Activated T-cell treated with anti-CD3 and anti-CD28 coated beads, Interleukin-2, amount 50 U/mL, for 72 hours (primary cell): ENCODE measurements at places on chromosomes 2 and 18. TPM values are rescaled to one million over a fixed set of nuclear protein-coding genes. Genes with fewer than 3 reads are reported as not detected.

DNA sequence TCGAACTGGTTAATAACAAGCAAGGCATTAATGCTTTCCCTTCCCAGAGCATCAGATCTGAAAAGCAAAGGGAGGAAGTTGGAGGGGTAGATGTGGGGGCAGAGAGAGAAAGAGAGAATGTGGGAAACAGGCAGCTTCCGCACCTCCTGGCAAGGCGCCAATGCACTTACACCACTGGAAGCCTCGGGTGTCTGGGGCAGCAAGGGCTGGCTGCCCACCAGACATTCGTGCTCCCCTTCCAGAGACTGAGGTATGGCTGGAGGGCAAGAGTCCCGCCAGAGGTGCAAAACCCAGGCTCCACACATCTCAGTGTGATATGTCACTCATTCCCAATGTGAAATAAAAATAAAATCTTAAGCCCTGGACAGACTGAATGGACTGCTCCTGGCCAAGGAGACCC lies 46.4 kb downstream of the TEX51 start:
- H3K4me1 ChIP-seq: peaks cover 5% of the 10 kb centered on the region
- H3K27me3 ChIP-seq: peaks cover 19% of the 10 kb centered on the region
- H3K36me3 ChIP-seq: no peaks in the 10 kb centered on the region
- no peak overlapping the region for H3K27ac ChIP-seq
- no peak overlapping the region for H3K4me3 ChIP-seq

GRCh38 chr2:113160962-113161361 lies 12.8 kb upstream of the PSD4 start:
- H3K36me3 ChIP-seq: no peaks in the 10 kb centered on the region
- DNase-seq: no peak

DNA sequence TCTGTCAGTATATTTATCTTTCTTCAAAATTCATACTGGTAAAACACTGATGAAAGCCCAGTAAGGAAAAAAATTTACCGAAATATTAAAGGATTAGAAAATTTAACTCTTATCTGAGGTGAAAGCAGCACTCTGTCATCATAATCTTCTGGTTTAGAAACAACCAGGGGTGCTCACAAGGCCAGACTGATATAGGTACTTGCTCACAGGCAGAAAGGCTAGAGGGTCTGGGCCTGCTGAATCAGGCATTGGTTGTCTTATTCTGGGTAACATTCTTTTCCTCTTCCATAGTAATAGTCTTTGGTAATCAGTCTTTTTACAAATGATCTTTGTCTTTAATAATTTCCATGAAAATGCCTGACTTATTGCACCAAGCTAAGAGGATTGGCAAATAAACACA lies 221.4 kb upstream of the TFPI start:
- peaks cover 7% of the 10 kb centered on the region for H3K4me1 ChIP-seq
- H3K36me3 ChIP-seq: no peaks in the 10 kb centered on the region
- no peak overlapping the region for H3K4me3 ChIP-seq

DNA sequence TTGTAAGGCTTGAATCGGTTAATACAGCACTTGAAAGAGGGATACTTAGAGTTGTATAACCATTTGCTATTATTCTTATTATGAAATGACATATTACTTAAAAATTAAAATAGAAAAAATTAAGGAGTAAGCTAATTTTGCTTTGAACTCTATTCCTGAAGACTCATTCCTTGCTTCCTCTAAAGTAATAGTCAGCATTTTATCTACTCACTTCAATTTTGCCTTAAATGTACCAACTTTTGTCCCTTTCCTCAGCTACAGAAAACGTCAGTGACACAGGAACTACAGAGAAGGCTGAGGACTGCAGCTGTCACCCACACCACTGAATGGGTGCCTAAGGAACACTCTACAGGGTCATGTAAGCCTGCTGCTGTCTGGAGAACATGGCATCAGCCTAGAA lies 80.7 kb upstream of the OSR1 start:
- H3K4me1 ChIP-seq: no peaks in the 10 kb centered on the region
- H3K36me3 ChIP-seq: no peaks in the 10 kb centered on the region
- H3K27me3 ChIP-seq: peaks cover 17% of the 10 kb centered on the region
- H3K4me3 ChIP-seq: no peak overlapping the region
- H3K27ac ChIP-seq: no peak overlapping the region

DNA sequence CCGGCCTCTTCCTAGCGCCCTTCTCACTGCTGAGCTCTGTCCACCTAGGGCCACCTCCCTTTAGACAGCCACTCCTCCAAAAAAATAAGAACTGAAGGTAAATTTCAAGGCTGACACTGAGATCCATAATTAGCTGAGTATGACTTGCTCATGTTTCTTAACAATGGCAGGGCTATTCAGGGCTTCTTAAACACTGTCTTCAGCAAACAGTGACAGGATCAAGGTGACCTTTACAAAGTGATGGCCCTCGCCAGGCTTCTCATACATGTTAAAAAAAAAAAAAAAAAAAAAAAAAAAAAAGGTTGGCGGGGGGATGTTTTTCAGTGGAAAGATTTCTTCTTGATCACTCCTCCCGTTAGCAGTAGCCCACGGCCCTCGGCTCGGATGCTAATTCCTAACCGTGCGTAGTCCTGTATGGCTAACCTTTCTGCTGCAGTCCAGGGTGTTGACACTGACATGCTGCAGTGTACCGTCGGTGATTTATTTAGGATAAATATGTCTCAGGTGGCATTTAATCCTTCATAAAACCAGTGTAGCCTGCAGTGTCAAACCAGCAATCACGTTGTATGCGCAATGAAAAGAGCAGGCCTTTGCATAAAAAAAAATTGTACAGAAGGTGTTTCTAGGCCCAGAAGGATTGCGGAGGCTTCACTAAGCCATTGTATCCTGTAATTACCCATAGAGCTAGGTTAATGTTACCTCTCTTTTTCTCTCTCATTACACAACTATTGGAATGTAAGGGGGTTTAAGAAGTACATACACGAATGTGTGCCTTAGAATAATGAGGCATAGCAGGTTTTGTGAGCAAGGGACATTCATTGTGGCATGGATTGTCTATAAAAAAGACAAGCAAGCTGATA lies 142.7 kb downstream of the PTGR3 start:
- H3K27me3 ChIP-seq: no peaks in the 10 kb centered on the region
- H3K36me3 ChIP-seq: peaks cover 2% of the 10 kb centered on the region
- no peak overlapping the region for H3K4me3 ChIP-seq
- H3K27ac ChIP-seq: no peak overlapping the region

DNA sequence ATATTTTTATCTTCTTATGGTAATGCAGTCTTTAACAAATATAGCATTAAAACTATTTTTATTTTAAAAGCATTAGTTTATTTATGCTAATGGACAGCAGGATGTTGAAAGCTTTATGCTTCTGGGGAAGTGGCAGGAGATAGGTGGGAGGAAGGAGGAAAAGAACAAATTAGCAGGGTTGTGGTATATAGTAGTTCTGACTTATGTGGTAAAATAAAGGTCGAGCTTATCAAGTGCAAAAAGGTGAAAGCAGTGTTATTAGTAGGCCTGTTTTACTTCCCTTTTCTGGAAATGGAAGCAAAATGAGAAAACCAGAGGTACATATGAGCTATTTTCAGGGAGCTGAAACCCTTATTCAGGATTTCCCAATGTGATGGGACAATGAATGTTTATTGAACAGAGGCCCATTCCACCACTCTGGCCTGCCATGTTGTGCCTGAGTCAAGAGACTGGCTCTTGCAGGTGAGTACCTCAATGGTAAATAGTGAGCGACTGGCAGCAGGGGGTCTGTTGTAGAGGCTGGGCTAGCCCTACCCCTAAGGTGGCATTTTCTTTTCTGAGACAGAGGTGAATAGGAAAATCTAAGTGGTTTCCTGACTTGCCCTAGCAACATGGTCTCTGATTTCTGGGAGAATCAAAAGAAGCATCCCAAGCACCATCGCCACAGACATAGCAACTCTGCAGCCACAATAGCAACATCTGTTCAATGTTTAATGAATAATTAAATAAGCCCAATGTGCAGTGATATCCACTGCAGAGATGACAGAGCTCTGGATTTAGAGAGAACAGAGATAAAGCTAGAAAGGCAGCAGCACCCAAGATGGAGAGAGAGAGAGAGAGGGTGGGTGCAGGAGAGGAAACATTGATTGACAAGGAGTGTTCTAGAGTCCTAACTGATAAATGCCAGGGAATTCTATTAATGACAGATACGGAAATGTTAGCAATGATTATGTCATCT lies 119.7 kb downstream of the UPP2 start:
- no peaks in the 10 kb centered on the region for H3K4me1 ChIP-seq
- peaks cover 28% of the 10 kb centered on the region for H3K27me3 ChIP-seq
- no peak overlapping the region for H3K4me3 ChIP-seq
- H3K36me3 ChIP-seq: peaks cover 3% of the 10 kb centered on the region
- DNase-seq: no peak

- DNase-seq: peak; percentile 51
- no peaks in the 10 kb centered on the region for H3K36me3 ChIP-seq
- H3K27me3 ChIP-seq: peaks cover 9% of the 10 kb centered on the region
- no peak overlapping the region for H3K4me3 ChIP-seq
- H3K4me1 ChIP-seq: peaks cover 20% of the 10 kb centered on the region
Observed at GRCh38 chr2:9770308-9771100, 72.8 kb upstream of the TAF1B start.

DNA sequence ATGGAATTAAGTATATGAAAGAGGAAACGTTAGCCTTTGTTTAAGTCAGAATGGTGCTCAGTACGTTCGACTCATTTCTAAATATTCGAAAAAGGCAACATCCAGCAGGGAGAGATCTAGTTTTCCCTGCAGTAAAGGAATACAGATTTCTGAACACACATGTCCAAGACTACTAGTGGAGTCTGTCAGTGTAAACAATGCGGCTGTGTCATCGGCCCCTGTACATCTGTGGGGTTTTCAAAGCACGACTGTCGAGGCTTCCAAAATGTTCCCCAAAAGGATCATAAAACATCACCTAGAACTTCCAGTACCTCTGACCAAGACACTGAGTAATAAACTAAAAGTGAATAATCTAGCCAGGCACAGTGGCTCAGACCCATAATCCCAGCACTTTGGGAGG lies 112.8 kb downstream of the ZNF516 start:
- DNase-seq: no peak
- H3K27ac ChIP-seq: no peak overlapping the region
- peaks cover 21% of the 10 kb centered on the region for H3K4me1 ChIP-seq
- H3K36me3 ChIP-seq: peaks cover 3% of the 10 kb centered on the region

- H3K4me3 ChIP-seq: peak within 1 kb of the TSS; percentile 84
- DNase-seq: peak; percentile 77
- peaks cover 43% of the 10 kb centered on the region for H3K4me1 ChIP-seq
- peaks cover 6% of the 10 kb centered on the region for H3K27me3 ChIP-seq
Observed at GRCh38 chr2:24920098-24920808, at the start of gene ADCY3. TSS of gene ADCY3 (minus strand) at chr2:24920237. CDS start at chr2:24918987, 1,250 bp downstream.

MAPRE3 gene
- total RNA-seq: 4.8 TPM

DNA sequence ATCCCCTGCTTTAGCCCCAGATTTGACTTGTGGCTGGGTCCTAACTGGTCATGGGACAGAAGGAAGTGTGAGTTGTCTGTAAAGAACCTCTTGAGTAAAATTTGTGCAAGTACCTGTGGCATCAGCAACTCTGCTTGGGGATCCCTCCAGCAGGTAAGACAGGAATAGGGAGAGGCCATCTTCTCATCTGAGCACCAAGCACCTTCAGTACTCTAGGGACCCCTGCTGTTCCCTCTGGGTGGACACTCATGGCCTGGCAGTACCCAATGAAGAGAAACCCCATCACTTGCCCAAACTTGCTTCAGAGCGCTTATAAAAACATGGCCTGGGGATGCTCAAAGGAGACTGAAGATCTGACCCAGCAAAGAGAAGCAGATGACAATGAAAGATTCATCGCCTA lies 297.8 kb downstream of the SP3 start:
- no peak overlapping the region for H3K27ac ChIP-seq
- no peaks in the 10 kb centered on the region for H3K36me3 ChIP-seq
- H3K4me3 ChIP-seq: no peak overlapping the region
- no peaks in the 10 kb centered on the region for H3K4me1 ChIP-seq
- peaks cover 34% of the 10 kb centered on the region for H3K27me3 ChIP-seq
- DNase-seq: no peak

GRCh38 chr2:149184991-149185390 lies 145.4 kb upstream of the LYPD6 start:
- no peak overlapping the region for H3K4me3 ChIP-seq
- peaks cover 6% of the 10 kb centered on the region for H3K27me3 ChIP-seq
- H3K27ac ChIP-seq: no peak overlapping the region
- DNase-seq: no peak
- H3K4me1 ChIP-seq: no peaks in the 10 kb centered on the region
- no peaks in the 10 kb centered on the region for H3K36me3 ChIP-seq

DNA sequence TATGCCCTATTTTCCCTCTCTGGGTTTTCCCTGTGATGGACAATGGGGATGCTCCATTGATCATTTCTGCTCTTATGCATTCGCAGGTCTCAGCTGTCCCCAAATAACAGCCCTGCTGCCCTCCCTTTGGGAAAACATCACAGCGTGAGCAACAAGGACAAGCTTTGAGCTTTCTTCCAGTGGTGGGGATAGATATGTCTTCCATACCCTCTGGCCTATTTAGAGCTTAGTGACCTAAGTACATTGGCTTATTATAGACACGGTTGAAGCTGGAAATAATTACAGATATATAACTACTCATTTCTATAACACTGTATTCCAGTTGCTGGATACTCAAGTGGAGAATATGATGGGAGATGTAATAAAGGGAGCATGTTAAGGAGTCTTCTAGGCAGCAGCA lies 304.3 kb upstream of the MGAT5 start:
- H3K4me1 ChIP-seq: no peaks in the 10 kb centered on the region
- DNase-seq: no peak
- no peaks in the 10 kb centered on the region for H3K36me3 ChIP-seq
- no peak overlapping the region for H3K4me3 ChIP-seq
- no peak overlapping the region for H3K27ac ChIP-seq

SERPINB3 gene
- total RNA-seq: not detected

CXCR1 gene
- total RNA-seq: not detected

DNA sequence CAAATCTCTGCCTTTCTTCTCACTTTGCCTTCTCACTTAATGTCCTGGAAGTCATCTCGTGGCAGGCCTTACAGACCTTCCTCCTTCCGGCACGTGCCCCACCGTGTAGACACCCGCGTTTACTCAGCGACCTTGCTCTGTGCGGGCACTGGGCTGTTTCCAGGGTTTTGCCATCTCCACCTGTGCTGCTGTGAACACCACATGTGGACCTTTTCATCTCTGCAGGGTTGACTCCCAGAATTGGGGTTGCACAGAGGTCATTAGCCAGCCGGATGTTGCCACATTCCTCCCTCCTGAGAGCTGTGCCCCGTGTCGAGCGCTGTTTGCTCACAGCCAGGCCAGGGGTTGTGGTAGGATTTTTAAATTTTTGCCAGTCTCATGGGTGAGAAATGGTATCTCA lies 25.4 kb downstream of the KCNG2 start:
- DNase-seq: no peak
- H3K4me1 ChIP-seq: no peaks in the 10 kb centered on the region
- peaks cover 15% of the 10 kb centered on the region for H3K27me3 ChIP-seq
- no peak overlapping the region for H3K4me3 ChIP-seq

GRCh38 chr18:21739604-21740537 lies 721 bp upstream of the MIB1 start:
- H3K27ac ChIP-seq: peak overlapping the region; percentile 99
- H3K4me1 ChIP-seq: peaks cover 38% of the 10 kb centered on the region
- H3K4me3 ChIP-seq: peak overlapping the region; percentile 81

DNA sequence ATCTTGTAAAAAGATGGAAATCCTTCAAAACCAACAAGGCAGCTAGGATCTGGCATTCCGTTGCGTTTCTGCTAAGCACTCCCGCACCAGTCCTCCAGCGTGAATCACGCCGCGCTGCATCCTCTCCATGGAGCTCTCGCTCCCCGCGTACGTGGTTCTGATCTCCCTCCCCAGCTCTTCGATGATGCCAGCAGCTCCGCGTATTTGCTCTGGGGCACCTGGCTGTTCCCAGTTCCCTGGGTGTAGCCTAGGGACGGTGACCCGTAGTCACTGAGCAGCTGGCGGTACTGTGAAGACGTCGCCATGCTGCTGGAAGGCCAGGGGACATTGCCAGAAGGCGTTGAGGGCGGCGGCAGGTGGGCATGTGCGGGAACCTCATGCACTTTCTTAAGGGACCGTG lies 407.5 kb downstream of the RNF144A start:
- H3K36me3 ChIP-seq: no peaks in the 10 kb centered on the region
- no peak for DNase-seq
- no peak overlapping the region for H3K27ac ChIP-seq
- peaks cover 13% of the 10 kb centered on the region for H3K27me3 ChIP-seq
- H3K4me3 ChIP-seq: no peak overlapping the region
